Activated gamma-delta T cell treated with anti-CD3 and anti-CD28 coated beads, Interleukin-2, amount 50 U/mL, for 16 hours (primary cell): ENCODE measurements at places on chromosomes 3 and 15.

- DNase-seq = no peak
These were observed 117.2 kb downstream of the THRB start for GRCh38 chr3:24377218-24377993.

DNA sequence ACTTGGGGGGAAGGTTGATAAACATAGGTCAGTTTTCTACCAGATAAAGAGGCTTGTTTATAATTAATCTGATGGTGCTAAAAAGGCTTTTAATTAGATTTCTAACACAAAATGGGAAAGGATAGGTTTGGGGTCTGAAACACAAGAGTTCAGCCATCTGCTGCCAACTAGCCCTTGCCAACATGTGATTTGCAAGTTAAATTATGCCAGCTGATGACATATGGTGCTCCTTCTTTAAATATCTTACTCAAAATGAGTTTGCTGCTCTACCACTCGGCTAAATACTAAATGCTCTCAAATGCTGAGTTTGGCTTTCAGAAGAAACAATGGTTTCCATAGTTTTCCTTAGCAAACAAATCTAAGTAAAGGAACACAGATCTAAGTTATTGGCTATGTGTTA is 557.8 kb upstream of the CCDC54 start:
- no peak for DNase-seq

DNA sequence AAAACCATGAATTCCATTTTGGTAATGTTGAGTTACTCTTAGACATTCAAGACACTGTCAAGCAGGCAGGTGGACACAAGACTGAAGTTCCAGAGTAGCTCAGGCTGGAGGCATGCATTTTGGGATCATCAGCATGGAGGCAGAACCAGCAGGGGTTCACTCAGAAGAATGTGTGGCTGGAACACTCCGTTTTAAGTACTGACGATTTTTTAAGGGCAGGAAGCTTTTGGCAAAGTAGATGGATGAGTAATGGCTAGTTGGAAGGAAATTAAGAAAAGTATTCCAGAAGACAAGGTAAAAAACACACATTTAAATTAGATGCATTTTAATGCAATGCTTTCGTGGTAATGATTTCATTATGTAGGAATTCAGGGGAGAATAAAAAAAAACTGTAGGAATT is 420.4 kb downstream of the ROBO2 start:
- no peak for DNase-seq

GRCh38 chr15:101618851-101619614 is 33.1 kb downstream of the TM2D3 start:
- DNase-seq = no peak

- DNase-seq = no peak
These were observed 3.1 kb upstream of the BHLHE40 start for GRCh38 chr3:4976109-4976508.

- no peak for DNase-seq
These were observed 17.7 kb downstream of the FRMD4B start for GRCh38 chr3:69368129-69368741.

- no peak for DNase-seq
These were observed 35.8 kb downstream of the BTD start for GRCh38 chr3:15637131-15637951.

DNA sequence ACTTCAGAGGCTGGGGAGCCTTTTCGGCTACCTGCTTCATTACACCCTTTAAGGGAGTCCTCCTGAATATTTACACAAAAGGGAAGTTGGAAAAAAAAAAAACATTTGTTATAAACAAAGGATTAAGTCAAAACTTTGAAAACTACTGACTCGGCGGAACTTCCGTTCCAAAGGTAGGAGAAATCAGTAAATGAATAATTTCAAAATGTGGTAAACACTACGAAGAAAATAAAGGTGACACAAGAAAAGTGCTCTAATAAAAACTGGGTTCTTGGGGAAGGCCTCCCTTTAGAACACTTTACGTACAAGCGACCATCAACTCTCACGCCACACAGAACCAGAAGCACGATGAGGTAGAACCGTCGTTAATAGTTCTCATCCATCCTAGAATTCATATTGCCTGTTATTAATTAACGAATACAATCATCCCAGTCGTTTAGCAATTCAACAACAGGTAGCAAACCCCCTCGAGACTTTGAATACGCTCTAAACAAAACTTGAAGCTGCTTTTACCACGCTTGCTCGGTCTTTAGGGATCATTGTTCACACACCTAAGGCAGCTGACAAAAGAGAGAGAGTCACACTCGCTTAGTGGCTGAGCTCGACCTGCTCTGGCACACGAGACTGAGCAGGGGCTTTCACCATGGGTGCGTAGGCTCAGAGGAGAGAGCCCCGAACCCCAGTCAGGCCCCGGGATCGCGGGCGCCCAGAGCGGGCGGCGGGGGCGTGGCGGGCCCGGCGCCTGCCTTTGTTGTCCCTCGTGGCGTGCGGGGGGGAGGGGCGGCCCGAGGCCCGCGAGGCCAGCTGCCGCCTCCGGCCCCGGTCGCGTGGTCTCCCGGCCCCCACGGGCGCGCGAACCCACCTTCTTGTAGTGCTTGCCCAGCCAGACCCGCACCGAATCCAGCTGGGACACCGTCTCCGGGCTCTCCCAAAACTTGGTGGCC is 680 bp downstream of the SMARCC1 start:
- peak; percentile 48 for DNase-seq

- DNase-seq = no peak
These were observed 48.9 kb downstream of the GRK7 start for GRCh38 chr3:141812084-141812483.

DNA sequence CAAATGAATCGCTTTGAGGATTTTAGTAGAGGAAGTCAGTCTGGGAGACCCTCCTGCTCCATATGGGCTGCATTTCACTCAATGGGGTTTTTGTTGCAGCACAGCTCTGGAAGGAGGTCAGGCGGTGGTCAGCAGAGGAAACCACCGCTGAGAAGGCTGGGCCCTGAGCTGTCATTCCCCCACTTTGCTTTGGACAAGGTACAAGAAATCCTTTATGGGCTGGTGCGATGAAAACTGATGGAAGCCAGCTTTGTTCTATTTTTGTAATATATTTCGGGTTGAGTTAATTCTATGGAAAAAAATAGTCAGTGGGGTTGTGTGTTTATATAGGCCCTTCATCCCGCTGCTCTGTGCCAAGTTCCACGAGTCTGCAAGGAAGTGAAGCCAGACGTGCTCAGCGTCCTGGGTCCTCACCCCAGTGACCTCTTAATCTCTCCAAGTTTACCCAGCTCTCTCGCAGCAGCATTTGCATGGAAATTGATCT is 157.1 kb upstream of the TMC3 start:
- DNase-seq = no peak

- DNase-seq = no peak
These were observed 77.3 kb downstream of the ETFA start for GRCh38 chr15:76233921-76234320.

GRCh38 chr3:52432691-52433141 is 12.2 kb downstream of the SEMA3G start:
- DNase-seq = no peak

DNA sequence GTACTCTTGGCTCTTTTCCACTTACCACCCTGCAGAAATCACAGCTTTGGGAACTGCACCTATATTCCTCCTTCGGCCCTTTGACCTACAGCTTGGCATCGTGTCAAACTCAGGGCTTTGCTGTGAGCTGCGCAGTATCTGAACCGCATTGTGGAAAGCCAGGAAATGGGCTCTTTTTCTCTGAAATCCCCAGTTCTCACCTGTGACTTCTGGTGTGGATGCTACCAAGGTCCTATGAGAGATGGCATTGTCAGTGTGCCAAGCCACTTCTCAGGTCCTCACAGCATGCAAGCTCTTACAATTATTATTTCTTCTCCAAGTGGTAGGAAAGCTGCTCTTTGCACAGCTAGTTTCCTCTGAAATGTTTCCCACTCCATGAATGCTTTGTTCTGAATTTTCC is 450.6 kb upstream of the TBL1XR1 start:
- DNase-seq = no peak

DNA sequence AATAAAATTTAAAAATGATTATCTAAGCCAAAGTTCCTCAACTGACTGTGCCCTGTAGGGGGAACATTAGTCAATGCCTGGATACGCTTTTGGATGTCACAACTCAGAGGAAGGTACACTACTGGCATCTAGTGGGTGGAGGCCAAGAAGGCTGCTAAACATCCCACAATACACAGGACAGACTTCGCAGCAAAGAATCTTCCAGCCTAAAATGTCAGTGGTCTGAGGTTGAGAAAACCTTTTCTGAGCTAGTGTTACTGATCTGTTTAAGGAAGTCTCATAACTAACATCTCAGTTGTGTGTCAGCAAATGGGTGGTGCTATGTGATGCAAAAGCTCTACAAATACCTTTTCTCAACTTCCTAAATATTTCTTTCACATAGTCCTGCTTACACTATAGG is 20.9 kb upstream of the LDHAL6B start:
- no peak for DNase-seq

DNA sequence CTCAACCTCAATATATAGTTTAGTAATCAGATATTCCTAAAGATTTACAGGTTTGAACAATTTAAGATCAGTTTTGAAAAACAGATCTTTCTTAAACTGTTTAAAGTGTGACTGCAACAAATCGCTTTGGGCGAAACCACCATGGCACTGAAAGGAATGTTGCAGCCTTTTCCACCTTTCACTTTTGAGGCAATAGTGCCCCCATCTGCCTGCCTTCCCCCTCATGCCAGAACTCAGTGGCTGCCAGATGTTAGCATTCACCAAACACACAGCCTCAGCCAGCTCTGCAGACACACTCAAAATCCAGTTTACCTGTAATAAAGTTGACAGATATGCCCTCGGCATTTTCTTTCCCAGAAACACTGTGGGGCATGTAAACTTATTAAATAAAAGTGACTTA is 3.3 kb downstream of the LYSMD4 start:
- DNase-seq = no peak

DNA sequence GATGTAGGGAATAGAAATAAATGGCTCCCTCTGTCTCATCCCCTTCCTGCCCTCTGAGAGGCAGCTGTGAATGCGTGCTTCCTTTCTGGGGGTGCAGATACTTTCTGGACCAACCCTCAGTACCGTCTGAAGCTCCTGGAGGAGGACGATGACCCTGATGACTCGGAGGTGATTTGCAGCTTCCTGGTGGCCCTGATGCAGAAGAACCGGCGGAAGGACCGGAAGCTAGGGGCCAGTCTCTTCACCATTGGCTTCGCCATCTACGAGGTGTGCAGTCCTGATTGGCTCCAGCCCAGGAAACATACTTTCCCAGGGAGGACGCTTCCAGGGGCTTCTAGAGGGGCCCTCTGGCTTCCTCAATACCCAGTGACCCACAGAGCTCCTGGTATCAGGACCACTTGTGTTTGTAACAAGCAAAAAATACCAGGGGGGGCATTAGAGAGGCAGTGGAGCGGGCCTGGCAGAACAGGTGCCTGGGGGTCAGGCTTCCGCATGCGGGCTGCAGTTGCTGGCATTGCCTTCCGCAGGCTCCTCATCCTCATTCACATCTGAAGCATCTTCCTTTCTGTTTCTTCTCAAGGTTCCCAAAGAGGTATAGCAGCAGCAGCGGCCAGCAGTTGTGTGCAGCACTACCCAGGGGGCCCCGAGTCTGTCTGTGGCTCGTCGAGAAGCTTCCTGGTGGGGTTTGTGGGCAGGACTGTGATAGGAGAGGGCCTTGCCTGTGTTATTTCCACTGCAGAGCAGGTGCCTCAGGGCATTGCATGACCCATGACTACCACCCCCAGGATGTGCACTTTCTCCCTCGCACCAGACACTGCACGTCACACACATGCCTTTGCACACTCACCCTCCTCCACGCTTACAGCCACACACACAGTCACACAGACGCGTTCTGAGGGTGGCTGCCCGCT is 42.5 kb downstream of the CAPN3 start:
- no peak for DNase-seq

GRCh38 chr15:31372635-31373091 is 46.0 kb downstream of the KLF13 start:
- no peak for DNase-seq

GRCh38 chr3:51813539-51813938 is 34.5 kb upstream of the IQCF6 start:
- DNase-seq = no peak

- no peak for DNase-seq
These were observed 89.0 kb downstream of the CHCHD6 start for GRCh38 chr3:126792998-126793397.

GRCh38 chr3:169660709-169661360 is 2.7 kb downstream of the MECOM start:
- no peak for DNase-seq

DNA sequence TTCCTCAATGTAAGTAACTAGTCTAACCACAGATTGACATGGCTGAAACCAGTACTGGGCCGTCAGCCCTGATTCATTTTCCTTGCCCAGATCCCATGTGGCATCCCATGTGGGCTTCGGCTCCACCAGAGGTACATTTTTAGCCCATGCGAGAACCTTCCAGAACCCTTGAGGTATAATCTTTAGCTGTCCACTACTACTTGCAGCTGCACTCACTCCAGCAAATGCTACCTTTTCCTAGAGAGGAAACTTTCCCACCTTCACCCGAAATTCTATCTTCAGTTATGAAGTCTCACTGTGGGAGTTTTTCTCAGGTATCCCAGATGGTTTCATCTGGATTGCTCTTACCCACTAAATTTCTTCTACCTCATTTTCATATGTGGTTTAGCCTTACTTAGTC is 907.2 kb downstream of the ROBO1 start:
- DNase-seq = no peak

DNA sequence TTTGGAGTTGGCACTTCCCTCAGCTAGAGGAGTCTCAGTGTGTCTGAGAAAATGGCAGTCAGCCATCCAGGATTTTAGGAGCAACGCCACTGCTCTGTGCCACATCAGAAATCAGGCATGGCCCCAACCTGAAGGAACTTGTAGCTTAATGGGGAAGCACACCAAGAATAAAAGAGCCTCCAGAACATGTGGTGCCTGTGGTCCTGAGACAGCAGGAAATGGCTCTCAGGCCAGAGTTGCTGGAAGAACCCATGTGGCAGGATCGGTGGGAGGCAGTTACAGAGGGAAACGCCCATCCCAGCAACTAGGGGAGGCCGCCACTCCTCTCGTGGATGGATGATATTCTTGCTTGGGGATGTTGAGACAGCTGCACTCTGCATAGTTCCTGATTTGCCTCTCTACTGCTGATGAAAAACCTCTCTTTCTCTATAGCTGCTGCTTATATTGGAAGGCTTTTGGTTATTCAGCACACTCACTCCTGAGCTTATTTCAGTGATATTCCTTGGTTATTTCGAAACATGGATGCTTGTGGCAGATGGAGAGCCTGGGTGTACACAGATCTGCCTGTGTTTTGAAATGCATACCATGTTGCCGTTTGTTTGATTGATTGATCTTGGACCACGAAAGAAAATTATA is 52.4 kb downstream of the KLHL25 start:
- no peak for DNase-seq

DNA sequence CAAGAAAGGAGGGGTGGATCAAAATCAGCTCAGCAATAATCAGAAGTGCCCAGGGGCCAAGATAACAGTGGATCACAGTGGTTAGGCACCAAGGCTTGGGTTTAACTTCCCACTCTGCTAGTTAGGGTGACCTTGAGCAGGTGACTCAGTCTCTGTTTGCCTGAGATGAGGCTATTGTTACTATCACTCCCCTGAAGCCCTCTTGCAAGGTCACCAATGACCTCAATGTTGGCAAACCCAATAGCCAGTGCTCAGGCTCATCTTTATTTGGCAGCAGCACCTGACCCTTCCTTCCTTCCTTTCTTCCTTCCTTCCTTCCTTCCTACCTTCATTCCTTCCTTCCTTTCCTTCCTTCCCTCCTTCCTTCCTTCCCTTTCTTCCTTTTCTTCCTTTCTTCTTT is 102.4 kb upstream of the HACD2 start:
- DNase-seq = no peak
